ENCODE measurements at places on chromosomes 3 and 15. TPM values are rescaled to one million over a fixed set of nuclear protein-coding genes. Genes with fewer than 3 reads are reported as not detected.

- DNase-seq = peak; percentile 92
Observed at GRCh38 chr3:30286007-30286669, 320.3 kb upstream of the TGFBR2 start.

DNA sequence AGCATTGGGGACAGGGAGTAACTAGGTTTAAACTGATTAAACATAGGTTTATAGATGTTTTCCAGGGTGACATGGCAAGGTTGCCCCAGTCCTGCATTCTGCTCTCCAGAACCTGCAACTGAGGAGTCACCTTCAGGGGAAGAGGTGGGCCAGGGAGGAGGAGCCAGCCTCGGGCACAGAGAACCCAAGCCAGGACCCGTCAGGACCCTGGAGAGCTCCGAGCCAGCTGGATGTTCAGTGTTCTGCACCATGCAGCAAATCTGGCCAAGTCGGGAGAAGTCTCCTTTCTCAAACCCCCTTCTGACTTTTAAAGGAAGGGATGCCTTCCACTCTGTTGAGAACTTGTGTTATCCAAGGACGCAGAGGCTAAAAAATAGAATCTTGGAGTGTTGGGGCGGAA lies 62.1 kb upstream of the SLC6A11 start:
- DNase-seq = no peak

DNA sequence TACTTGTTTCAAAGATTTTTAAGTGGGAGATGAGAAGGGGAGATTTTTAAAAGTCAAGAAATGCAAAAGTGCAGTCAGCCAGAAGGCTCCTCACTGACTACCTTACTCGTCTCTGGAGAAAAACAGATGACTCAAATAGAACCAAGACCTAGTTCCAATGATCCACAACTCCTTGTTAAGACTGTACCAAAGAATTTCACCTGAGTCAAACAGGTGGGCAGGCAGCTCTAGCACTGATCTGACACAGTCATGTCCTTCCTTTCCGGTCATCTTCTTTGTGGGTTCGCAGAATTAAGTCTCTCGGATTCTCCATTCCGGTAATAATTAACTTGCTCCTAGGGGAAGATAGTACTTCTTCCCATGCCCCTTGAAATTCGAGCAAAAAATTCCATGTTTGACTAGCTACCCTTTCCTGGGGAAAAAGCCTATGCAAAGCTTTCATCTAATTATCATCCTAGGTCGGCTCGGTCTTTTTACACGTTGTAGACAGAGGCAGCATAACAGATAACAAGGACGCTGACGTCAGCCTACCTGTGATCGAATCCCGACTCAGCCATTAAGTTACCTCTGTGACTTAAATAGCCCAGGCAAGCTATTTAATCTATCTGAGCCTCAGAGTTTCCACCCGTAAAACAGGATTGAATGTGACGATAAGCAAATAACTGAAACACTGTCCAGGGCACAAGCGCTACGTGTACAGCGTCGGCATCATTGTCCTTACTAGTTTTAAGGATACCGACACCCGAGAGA lies 758 bp downstream of the SELENOK start:
- no peak for DNase-seq

GRCh38 chr3:111366515-111366914 lies 175.5 kb upstream of the CD96 start:
- DNase-seq = no peak

DNA sequence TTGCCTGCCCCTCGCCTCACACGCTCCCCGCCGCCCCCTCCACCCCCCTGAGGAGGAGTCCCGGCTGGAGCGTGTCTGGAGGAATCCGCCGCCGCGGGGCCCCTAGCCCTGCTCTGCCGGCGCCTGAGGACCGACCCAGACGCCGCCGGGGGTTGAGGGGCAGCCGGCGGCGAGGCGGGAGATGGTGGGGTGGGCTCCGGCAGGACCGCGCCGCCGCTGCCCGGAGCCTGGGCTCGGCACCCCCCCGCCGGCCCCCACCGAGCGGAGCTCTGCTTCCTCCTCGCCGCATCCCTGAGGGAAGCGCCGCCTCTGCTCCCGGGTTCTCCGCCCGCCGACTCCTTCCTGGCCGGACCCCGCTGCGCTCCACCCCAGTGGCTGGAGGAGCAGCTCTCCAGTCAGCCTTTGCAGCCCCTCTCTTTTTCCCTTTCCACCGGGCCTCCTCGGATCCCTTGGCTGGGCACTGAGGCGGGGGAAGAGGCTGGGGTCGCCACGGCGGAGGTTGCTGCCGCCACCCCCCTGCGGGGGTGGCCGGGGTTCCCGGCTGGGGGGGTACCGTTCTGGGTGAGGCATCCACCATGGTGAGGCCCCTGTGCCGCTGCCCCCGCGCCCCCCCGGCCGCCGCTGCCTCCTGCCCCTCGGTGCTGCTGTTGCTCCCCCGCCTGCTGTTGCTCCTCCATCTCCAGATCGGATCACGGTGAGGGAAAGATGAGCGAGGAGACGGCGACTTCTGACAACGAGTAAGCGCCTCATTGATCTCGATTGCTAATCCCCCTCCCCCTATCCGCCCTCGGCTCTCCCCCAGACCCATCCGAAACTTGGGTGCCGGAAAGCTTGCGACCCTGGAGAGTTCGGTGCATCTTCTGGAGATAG lies at the start of gene SPRED1:
TSS of gene SPRED1 (plus strand) at position 356 of the 870 bp plus-strand sequence. CDS start at position 706, 350 bp downstream.
- peak; percentile 40 for DNase-seq

DNA sequence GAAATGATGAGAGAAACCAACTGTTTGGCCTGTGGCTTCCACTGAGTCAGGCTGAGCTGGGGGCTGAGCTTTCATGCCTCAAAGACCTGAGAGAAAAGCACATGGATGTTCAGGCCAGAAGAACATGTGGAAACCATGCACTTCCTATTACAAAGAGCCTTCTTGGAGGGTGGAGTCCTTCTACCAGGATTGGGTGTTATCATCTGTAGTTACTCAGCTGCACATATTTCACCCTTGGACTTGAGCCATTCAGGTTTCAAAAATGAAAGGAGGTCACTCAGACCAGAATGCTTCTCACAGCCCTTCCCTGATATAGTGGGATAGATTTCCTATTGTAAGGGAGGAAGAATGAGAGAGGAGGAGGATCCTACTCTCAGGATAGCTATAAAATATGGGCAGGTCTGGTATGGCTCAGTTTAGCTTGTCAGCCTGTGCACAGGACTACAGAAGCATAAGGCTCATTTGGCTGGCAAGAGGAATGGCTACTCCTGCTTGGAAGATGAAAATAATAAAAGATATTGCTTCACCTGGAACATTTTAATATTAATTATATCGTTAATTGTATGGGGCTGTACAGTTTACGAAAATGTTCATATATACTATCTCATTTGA lies 173.6 kb upstream of the TMC3 start:
- DNase-seq = no peak

GRCh38 chr3:158731938-158732855 lies at the start of gene RARRES1:
TSS of gene RARRES1 (minus strand) at chr3:158732457. CDS start at chr3:158732415, 42 bp downstream.
- no peak for DNase-seq

DNA sequence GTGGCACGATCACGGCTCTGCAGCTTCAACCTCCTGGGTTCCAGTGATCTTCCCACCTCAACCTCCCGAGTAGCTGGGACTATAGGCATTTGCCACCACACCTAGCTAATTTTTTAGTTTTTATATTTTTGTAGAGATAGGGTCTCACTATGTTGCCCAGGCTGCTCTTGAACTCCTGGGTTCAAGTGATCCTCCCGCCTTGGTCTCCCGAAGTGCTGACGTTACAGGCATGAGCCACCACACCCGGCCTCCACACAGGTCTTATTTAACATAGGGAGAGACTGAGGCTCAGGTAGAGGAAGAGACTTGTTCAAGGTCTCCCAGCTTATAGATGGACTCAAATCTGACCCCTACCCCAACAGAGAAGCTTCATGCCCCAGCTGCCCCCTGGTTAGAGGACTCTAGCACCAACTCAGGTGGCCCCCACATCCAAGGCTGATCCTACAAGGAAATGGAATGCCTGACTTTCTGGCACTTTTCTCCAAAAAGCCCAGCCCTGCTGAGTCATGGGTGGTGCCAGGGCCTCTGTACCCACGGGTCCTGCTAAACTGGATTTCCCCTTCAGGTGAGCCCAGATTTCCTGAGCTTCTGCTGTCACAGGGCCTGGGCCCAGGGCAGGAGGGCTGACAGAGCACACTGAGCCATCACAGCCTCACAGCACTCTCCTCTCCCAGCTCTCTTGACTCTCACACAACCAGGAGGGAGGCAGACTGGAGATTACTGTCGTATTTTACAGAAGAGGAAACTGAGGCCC lies 5.6 kb downstream of the TMEM40 start:
- DNase-seq = no peak

The C15orf62 gene
- total RNA-seq = 0.11 TPM

The ECE2 gene
- not detected for total RNA-seq

The VIPR1 gene
- 3.2 TPM for total RNA-seq

DNA sequence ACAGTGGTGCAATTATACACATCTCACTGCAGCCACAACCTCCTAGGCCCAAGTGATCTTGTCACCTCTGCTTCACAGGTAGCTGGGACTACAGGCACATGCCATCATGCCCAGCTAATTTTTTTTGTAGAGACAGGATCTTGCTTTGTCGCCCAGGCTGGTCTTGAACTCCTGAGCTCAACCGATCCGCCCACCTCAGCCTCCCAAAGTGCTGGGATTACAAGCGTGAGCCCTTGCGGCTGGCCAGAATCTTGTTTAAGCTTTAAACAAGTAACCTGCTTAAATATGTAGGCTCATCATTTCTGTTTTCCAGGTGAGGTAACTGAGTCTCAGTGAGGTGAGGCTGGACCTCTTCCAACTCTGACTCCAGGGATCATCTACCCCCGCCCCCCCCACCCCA lies 7.7 kb upstream of the PSTPIP1 start:
- DNase-seq = no peak

The DPPA2 gene
- total RNA-seq = not detected

DNA sequence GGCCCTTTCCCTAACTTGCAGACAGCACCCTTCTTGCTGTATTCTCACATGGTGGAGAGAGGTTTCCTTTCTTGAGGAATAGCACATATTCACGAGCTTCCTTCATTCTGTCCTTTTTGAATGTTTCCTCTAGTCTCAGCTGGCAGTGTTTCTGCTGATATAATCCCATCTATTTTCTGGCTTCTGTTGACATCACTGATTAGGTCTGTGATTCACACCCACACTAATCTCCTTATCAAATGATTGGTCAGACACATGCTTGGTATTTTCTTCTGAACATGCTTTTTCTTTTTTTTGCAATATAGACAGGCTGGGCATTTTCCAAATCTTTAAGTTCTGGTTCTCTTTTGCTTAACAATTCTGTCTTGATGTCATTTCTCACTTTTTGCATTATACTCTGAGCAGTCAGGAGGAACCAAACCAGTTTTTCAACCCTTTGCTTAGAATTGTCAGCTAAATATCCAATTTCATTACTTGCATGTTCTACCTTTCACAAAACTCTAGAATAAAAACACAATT lies 65.4 kb downstream of the OXSM start:
- DNase-seq = no peak
